ENCODE measurements at places on chromosomes 3 and 15.

- DNase-seq: no peak
Measured at GRCh38 chr3:147161833-147162232, 244.5 kb downstream of the ZIC4 start.

DNA sequence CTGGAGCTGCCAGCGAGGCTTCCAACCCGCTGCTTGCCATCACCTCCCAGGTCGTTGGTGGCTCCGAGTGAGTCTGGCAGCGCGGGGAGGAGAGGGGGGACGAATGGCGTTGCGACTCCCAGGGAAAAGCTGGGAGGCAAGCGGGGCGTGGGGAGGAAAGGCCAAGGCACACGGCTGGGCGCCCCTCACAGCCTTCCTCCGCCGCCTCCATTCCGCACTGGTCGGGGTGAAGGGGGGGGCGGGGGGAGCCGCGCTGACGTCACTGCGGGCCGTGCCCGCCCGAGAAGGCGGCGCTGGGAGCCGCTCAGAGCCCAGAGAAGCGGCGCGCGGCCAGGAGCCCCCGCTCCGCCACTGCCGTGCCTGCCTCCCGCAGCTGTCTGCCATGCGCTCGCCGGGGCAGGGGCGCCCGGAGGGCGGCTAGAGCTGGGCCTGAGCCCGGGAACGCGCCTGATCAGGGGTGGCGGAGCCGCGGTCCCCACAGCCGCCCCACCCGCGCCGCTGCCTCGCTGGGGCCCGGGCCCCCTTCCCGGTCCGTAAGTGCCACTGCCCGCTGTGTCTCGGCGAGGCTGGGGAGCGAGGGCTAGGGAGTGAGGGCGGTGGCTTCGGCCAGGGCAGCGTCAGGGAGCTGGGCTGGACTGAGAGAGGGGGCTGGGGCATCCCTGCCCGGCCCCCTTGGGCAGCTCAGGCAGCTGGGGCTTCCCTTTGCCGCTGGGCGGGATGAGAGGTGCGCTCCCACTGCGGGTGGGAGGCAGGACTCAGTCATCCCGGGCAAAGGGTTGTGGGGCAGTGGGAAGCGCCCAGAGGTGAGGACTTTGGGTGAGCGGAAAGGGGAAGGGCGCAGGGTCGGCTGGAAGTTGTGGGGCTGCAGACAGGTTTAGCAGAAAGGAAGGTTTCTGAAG, 27.8 kb upstream of the POLG start:
- DNase-seq: no peak

DNA sequence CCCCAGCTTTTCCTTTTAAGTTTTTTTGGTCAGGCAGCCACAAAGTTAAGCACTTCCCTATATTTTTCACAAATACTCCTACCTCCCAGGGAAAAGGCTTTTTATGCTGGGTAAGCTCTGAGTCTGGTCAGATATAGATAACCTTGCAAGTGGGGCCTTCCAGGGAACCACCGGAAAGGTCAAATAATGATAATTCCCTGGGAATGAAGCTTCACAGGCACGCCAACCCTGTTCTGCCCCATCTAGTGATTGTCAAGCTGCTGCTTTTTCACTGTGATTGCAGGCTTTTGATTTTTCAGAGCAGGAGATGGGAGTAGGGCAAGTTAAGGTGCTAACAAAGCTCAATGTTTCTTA, 121.0 kb downstream of the ZNF609 start:
- DNase-seq: no peak

DNA sequence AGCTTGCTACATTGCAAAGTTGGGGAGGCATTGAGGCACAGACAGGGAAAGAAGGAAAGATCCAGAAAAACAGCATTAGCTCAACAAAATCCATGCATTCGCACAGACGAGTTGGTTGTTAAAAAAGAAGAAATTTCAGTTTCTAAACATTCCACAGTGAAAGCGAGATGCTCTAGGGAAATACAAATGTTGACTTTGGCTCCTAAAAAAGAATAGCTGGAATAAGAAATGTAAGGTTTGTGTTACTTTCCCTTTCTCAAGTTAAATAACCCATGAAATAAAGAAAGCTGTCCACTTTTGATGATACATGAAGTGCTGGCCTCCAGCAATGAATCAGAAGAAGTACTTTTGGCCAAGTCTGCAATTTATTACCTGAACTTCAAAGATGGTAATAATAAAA, 465.1 kb downstream of the ERC2 start:
- no peak for DNase-seq

GRCh38 chr3:55484801-55485791, 2.0 kb downstream of the WNT5A start:
- DNase-seq: no peak

- no peak for DNase-seq
Measured at GRCh38 chr15:101394654-101395053, 94.9 kb downstream of the PCSK6 start.

DNA sequence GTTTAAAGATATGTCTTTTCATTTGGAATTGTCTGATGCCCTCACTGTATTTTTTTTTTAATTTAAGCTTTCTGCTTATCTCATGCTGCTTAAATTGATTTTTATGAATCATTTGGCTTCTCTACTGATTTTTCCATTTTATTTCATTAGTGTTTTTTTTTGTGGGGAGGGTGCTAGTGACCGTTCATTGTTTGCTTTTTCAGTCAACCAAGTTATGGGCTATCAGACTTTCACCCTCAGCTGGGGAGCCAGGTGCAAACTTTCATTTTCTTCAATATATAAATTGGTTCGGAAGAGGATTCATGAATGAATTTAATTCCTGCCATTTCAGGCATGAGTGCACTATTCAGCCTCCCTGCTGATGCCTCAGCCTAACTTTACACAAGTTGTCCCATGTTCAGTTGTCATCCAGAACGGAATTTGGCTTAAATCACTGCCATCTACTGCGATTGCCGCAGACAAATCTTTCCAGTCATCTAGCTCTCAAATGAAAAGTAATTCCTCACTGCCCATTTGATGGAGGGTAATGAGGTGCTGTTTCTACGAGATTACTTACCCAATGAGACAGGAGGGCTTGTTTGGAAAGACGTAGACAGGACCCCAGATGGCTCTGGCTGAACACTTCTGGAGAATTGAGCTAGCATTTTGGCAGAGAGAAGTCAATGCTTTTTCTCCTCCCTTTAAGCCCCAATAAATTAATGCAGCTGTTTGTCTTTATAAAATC, 89.9 kb upstream of the RORA start:
- DNase-seq: no peak

DNA sequence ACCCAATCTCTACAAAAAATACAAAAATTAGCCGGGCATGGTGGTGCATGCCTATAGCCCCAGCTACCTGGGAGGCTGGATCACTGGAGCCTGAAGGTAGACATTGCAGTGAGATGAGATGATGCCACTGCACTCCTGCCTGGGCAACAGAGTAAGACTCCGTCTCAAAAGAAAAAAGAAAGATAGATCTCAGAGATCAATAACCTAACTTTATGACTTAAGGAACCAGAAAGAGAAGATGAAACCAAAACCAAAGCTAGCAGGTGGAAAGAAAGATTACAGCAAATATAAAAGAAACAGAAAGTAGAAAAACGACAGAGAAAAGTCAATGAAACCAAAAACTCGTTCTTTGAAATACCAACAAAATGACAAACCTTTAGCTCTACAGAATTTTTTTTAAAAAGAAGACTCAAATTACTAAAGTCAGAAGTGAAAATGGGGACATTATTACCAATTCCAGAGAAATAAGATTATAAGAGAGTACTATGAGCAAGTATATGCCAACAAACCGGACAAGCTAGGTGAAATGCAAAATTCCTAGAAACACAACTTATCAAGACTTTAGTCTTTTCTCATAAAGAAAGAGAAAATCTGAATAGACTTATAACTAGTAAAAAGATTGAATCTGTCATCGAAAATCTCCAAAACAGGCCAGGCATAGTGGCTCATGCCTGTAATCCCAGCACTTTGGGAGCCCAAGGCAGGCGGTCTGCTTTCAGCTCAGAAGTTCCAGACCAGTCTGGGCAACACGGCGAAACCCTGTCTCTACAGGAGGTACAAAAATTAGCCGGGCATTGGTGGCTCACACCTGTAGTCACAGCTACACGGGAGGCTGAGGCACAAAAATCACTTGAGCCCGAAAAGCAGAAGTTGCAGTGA, 35.0 kb downstream of the ACAP2 start:
- DNase-seq: no peak

DNA sequence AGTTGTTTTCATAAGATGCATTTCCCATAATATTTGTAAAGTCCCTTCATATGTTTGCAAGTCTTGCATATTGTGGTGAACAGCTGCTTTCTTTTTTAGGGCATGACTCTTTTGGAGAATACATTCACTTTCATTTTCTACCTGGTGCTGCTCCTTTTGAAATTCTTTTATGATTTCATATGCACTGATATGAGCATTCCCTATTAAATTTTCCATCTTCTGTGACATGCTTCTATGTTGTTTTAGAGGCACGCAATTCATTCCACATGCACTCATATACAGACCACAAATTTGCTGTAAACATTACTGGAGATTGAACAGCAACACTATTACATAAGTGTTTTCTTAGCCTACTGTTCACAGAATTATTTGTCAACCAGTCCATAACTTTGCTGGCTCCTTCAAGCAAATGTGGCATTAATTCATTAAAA, 92.8 kb upstream of the TNFSF10 start:
- DNase-seq: no peak

GRCh38 chr15:90901175-90902039, 1.7 kb upstream of the MAN2A2 start:
- DNase-seq: no peak

DNA sequence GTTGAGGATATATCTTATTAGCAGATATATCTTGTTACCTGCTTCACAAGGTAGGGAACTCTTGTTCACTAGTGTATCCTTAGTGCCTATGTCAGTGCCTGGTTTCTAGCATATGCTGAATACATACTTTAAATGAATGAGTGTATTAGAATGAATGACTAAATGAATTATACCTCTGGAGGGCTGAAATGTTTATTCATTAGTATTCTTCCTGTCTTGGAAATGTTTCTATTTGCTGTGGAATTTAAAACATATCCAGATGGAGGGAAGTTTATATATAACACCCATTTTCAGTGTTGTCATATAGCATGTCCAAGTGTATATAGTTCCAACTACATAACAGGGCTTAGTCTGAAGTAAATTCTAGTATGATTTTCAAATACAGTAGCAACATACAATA, 581.5 kb downstream of the TBL1XR1 start:
- DNase-seq: no peak

DNA sequence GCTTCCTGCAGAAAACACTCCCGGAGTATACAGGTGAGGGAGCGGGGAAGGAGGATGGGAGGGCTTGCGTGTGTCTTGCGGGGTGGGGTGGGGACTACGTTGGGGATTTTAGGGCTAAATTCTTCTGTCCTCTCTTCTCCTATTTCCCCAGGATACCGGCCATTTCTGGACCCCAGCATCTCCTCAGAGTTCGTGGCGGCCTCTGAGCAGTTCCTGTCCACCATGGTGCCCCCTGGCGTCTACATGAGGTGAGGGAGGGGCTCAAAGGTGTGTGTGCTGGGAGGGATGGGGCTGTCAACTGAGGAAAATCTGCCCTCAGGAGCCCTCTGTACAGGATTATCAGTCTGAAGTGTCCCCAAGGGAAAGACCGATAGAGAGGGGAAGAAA, 6.6 kb downstream of the DUOX1 start:
- DNase-seq: no peak

- no peak for DNase-seq
Measured at GRCh38 chr3:170228093-170228766, 6.0 kb downstream of the PRKCI start.

GRCh38 chr3:126083138-126083445, 832 bp downstream of the SLC41A3 start:
- no peak for DNase-seq

DNA sequence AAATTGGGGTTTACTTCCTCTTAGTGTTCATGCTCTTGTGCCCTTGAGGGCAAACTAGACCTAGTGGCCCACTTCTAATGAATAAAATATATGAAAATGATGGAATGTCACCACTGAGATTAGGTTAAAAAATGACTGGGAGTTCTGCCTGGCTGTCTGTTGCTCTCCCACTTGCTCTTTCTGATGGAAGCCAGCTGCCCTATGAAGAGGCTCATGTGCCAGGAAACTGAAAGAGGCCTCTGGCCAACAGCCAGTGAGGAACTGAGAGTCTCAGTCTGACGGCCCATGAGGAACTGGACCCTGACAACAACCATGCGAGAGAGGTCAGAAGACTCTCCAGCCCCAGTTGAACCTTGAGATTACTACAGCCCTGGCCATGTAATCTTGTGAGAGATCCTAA, 107.1 kb upstream of the FHIT start:
- no peak for DNase-seq

GRCh38 chr3:20945892-20946291, 759.9 kb upstream of the SGO1 start:
- no peak for DNase-seq

DNA sequence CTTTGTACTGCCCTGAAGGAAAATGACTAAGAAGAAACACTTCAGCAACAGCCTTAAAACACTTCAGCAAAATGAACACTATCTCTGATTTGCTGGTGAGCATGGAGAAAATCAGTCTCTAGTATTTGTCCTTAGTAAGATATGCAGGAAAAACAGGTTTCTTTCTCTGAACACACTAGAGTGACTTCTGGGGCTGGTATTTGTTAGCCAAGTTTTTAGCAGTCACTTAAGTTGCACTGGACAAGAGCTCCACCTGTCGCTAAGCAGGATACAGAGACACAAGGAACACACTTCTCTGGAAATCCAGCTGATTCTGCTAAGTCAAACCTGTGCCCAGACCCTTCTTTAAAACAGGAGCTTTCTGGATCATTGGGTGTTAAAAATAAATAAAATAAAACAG, 65.3 kb downstream of the CHAC1 start:
- DNase-seq: no peak

GRCh38 chr3:158483701-158484235, 87.2 kb upstream of the MLF1 start:
- no peak for DNase-seq

DNA sequence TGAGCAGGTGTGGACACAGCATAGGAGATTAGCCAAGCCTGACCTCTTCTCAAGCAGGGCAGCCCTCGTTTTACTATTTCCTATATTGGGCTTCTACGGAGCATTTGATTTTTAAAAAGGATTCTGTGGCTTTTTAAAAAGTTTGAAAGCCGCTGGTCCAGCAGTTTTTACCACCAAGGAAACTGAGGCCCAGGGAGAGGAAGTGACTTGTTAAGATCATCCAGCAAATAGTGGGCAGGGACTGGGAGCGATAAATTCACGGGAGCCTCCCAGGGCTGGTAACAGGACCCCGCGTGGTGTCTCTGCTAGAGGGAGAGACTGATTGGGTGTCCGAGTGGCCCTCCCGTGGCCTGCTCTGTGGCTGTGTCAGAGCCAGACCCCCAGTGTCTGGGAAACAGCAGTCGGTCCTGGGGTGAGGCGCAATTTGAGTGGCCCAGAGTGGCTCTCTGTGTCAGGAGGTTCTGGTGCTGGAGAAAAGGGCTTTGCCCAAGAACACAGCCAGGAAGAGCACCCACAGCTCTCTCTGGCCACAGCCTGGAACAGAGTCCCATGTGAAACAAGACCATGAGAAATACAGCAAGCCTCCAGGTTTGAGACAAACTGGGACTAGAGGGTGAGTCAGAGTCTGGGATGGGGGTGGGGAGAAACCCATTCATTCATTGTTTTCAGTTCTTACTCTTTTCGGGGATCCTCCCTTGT, 4.2 kb downstream of the FURIN start:
- no peak for DNase-seq

- DNase-seq: no peak
Measured at GRCh38 chr15:84104853-84105252, 130.7 kb upstream of the GOLGA6L4 start.

GRCh38 chr3:66312039-66312438, 91.2 kb downstream of the SLC25A26 start:
- DNase-seq: no peak
